ENCODE measurements at places on chromosomes 4 and X. TPM values are rescaled to one million over a fixed set of nuclear protein-coding genes. Genes with fewer than 3 reads are reported as not detected.

GPR82 gene
- total RNA-seq = 0.35 TPM

BEX1 gene
- total RNA-seq = 0.42 TPM

CPZ gene
- 0.29 TPM for total RNA-seq

NAP1L2 gene
- total RNA-seq = 10.9 TPM

PCDH10 gene
- total RNA-seq = not detected

GYG2 gene
- 2.5 TPM for total RNA-seq

PF4V1 gene
- total RNA-seq = not detected

BTC gene
- total RNA-seq = 0.59 TPM

- no peaks in the 10 kb centered on the region for H3K4me1 ChIP-seq
- no peak overlapping the region for H3K4me3 ChIP-seq
- H3K36me3 ChIP-seq = no peaks in the 10 kb centered on the region
- H3K27me3 ChIP-seq = no peaks in the 10 kb centered on the region
- no peak overlapping the region for H3K27ac ChIP-seq
Measured at GRCh38 chr4:22315628-22316027, 200.2 kb downstream of the ADGRA3 start.

GRCh38 chrX:57607295-57608187 is 15.7 kb downstream of the ZXDB start:
- H3K4me1 ChIP-seq = no peaks in the 10 kb centered on the region
- no peak overlapping the region for H3K4me3 ChIP-seq
- H3K27me3 ChIP-seq = no peaks in the 10 kb centered on the region
- no peak for DNase-seq
- no peak overlapping the region for H3K27ac ChIP-seq

DNA sequence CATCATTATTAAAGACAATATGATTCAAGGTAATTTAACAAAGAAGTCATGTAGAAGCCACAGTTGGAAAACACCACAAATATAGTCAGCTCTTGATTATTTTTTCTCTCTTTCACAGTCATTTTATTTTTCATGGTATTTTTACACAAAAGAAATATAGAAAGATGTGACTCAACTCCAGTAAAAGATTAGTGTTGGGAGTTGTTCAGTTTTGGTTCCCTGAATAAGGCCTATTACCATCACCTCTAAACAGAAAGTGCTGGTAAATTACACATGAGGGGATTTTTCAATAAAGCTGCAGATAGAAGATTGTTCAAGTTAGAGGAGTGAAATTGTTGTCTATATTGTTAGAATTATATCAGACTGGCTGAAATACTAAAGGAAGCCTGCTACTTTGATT is 107.0 kb downstream of the DDIT4L start:
- H3K27ac ChIP-seq = no peak overlapping the region
- no peak for DNase-seq
- H3K27me3 ChIP-seq = no peaks in the 10 kb centered on the region
- H3K4me3 ChIP-seq = no peak overlapping the region
- H3K36me3 ChIP-seq = no peaks in the 10 kb centered on the region

DNA sequence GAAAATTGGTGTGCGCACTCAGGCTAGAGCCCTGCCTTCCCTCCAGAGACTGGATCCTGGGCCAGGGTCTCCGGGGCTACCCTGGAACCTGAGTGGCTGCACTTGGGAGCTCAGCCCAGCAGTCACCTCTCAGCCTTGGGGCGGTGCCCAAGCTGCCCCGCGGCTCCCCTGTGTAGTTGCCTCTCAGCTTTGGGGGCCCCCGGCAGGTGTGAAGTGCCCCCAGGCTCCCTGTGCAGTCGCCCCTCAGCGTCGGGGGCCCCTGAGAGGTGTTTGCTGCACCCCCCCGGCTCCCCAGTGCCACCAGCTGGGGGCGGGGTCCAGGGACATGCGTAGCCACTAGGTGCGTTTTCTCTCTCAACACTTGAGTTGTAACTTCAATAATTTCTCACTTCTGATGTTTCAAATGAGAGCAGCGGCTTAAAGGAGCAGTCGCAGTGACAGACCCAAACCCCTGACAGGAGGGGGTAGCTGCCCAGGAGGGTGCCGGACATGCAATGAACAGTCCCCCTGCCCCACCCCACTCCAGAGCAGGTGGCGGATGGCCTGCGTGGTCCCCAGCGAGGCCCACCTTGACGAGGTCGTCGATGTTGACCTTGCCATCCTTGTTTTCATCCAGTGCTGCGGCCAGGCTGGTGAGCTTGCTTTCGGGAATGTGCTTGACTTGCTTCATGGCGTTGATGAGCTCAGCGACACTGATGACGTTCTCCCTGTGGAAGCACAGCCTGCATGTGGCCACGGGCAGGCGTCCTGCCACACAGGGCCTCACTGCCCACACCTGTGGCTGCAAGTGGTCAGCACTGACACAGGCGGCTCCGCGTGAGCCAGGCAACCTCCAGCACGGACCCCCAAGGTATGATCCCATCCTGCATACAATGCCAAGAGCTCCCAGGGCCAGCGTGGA is 22.3 kb downstream of the FGFR3 start:
- H3K27me3 ChIP-seq = no peaks in the 10 kb centered on the region
- no peaks in the 10 kb centered on the region for H3K4me1 ChIP-seq
- peaks cover 11% of the 10 kb centered on the region for H3K36me3 ChIP-seq
- DNase-seq = no peak
- no peak overlapping the region for H3K27ac ChIP-seq

DNA sequence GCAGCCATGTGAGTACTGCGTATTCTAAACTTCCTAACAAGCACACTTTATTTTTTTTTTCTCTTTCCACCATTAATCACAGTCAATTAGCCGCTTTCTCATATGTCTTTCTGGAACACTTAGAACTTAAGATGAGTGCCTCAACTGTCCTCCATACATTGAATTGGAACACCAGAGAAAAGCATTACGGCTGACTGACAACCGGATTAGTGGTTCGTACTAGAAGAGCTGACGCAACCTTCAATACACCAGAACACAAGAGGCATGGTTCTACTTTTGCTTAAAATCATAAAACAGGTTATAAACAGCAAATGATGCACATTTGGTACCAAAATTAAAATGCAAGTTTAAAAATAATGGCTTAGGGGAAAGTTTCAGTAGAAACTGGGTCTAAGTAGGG is 3.3 kb downstream of the TMEM47 start:
- no peak for DNase-seq
- no peaks in the 10 kb centered on the region for H3K4me1 ChIP-seq
- no peaks in the 10 kb centered on the region for H3K36me3 ChIP-seq

GRCh38 chr4:20809812-20810211 is 109.6 kb downstream of the PACRGL start:
- no peak for DNase-seq
- no peaks in the 10 kb centered on the region for H3K36me3 ChIP-seq
- no peaks in the 10 kb centered on the region for H3K4me1 ChIP-seq
- no peak overlapping the region for H3K4me3 ChIP-seq

DNA sequence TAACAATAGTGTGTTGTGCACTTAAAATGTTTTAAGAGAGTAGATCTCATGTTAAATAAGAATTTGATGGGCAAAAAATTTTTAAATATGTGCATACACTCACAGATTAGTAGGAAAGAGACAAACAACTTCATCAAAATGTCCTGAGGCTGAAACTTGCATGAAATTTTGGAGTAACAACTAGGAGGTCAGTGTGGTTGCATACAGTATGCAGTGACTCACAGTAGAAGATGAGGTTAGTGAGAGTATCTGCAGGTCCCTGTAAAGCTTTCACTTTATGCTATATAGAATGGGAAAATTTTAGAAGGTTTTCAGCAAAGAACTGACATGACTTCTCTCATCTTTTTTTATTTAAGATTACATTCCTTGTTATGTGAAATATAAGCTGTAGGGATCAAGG is 453.1 kb upstream of the KLHL4 start:
- no peaks in the 10 kb centered on the region for H3K4me1 ChIP-seq
- no peaks in the 10 kb centered on the region for H3K36me3 ChIP-seq
- DNase-seq = no peak
- H3K27me3 ChIP-seq = peaks cover 5% of the 10 kb centered on the region
- H3K4me3 ChIP-seq = no peak overlapping the region

DNA sequence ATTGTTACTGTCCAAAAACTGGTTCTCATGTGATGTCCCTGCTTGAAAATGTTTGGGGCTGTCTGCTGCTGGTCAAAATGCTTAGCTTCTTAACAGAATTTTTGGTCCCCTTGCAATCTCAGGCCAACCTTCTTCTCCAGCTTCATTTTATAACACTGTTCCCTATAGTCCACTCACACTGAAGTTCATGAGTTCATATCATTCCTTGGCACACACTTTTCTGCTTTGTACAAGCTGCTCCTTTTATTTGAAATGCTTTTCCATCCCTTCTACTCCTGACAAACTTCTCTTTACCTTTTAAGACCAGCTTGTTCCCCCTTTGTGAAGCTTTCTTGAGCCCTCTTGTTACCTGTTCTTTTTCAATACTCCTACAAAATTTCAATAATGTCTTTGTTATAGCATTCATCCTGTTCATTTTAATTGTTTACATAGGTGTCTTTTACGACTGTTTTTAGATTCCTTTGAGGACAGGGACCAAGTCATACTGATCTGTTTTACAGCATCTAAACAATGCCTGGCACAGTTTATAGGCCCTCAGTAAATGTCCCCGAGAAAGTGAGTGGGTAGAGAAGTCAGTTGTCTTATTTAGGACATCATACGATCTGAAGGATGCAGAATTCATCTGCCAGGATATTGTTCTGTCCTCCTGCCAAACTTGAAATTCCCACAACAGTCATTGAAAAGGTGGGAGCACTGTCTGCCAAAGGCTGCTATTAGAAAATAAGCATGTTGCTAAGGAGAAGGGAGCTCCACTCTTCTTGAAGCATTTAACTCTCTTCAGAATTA is 134.4 kb upstream of the BMPR1B start:
- H3K36me3 ChIP-seq = no peaks in the 10 kb centered on the region
- no peaks in the 10 kb centered on the region for H3K27me3 ChIP-seq
- H3K27ac ChIP-seq = no peak overlapping the region
- DNase-seq = no peak
